ENCODE measurements at places on chromosomes 13 and 19.
A peak's percentile ranks its signal among the peaks of the same experiment; 100 is the strongest.

- no peak for DNase-seq
Observed at GRCh38 chr19:44728178-44728577, 20.3 kb upstream of the BCL3 start.

DNA sequence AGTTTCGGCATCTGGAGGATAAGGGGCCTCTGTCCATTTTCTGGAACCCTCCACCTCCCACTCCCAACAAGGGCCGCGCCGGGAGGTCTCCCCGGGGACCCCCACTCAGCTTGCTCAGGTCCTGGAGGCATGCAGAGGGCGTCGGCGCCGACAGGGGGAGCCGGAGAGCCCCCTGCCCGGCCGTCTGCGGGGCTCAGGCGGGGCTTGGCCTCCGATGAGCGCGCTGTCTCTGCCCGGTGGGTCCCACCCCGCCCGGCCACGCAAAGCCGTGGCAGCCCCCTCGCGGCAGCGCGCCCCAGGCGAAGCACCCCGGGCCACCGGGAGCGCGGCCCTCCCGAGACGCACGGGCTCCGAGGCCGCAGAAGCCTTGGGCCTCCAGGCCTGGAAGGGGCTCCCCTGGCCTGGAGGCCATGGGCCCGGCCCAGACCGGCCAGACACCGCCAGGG, 149.7 kb upstream of the ZNF536 start:
- DNase-seq = peak; percentile 53

DNA sequence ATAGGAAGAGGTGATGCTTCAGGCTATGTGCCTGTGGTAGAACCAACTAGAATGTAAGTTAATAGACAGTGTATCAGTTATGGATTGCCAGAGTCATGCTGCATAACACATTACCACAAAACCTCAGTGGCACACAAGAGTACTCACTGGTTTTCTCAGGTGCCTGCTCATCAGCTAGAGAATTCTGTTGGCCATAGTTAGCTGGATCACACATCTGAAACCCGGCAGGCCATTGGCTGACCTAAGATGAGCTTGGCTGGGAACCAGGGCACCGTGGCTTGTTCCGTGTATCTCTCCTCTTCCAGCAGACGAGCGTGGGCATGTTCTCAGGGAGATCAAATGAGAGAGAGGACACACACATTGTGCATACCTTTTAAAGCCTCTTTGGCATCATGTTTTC, 76.7 kb downstream of the TEX26 start:
- no peak for DNase-seq

- DNase-seq = no peak
Observed at GRCh38 chr13:112960706-112961105, 8.3 kb upstream of the MCF2L start.

GRCh38 chr19:991932-992669, 8.0 kb downstream of the WDR18 start:
- DNase-seq = no peak

- no peak for DNase-seq
Observed at GRCh38 chr13:44078806-44079376, 199.2 kb downstream of the LACC1 start.

DNA sequence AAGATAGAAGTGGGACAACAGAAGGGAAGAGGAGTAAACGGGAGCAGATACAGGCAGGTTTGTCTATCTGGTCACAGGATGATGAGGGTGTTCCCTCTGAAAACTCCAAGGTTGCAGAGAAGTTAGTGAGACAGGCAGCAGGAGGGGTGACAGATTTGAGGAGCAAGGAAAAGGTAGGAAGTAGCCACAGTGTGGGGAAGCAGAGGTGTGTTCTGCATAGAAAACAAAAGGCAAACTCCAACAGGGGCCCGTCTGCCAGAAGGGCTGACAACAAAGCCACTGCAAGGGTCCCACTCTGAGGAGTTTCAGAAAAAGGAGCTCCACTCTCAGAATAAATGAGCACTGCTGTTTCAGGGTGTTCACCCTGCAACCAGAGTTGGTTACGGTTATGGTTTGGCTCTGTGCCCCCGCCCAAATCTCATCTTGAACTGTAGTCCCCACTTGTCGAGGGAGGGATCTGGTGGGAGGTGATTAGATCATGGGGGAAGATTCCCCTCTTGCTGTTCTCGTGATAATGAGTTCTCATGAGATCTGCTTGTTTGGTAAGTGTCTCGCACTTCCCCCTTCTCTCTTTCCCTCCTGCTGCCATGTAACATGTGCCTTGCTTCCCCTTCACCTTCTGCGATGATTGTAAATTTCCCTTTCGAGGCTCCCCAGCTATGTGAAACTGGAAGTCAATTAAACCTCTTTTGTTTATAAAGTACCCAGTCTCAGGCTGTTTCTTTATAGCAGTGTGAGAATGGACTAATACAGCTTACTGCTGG, 32.1 kb downstream of the SMAD9 start:
- DNase-seq = no peak

DNA sequence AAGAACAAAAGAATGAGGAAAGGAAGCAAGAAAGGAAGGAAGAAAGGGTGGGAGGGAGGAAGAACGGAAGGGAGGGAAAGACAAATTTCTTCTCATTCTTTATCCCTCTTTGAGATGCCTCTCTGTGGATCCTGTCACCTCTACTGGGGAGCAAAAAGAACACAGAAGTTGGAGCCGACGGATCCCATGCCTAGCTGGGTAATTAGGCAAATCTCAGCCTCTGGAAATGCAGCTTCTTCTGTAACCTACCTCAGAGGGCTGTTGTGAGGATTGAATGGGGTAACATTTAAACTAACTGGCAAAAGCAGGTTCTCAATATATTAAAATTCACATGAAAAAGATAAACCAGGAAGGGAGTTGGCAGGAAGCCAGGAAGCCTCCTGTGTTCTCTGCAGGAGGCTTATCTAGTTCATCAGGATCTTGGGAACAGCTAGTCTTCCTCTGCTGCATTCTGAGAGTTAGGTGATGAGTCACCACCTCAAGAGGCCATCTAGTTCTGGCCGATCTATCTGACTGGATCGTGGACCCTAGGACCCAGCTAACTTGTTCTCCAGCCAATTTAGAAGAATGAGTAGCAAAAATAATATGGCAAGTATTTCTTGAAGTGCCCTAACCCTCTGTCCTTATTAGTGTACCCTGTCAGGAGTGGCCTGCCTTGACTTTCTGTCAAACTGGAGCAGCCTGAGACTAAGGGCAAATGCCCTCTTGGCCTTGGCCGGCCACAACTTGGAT, 15.2 kb upstream of the CPB2 start:
- DNase-seq = peak; percentile 28

- DNase-seq = peak; percentile 78
Observed at GRCh38 chr19:44653977-44654774, 10.5 kb downstream of the PVR start.

GRCh38 chr19:4491446-4491845, 19.3 kb downstream of the HDGFL2 start:
- DNase-seq = no peak

GRCh38 chr19:42176990-42177685, 40.3 kb downstream of the DEDD2 start:
- peak; percentile 84 for DNase-seq

- DNase-seq = no peak
Observed at GRCh38 chr13:99434258-99434788, 66.9 kb upstream of the TM9SF2 start.

DNA sequence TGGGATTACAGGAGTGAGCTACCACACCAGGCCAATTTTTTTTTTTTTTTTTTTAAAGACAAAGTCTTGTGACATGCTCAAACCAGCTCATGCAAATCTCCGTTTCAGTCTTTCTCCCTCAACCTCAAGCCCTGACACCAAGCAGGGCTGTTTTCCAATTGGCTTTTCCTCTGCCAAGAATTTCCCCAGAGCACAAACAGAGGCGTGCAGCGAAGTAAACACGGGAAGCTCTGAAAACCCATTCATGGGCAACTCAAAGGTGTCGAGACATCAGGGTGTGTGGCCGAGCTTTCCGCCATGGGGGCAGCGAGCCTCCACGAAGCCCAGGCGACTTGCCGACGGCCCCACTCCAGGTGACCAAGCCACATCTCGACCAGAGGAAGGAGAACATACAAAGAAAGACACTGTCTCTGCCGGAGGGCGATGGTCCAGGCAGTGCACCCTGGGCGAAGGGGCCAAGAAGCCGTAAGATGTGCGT, 70.0 kb downstream of the INSR start:
- peak; percentile 44 for DNase-seq

DNA sequence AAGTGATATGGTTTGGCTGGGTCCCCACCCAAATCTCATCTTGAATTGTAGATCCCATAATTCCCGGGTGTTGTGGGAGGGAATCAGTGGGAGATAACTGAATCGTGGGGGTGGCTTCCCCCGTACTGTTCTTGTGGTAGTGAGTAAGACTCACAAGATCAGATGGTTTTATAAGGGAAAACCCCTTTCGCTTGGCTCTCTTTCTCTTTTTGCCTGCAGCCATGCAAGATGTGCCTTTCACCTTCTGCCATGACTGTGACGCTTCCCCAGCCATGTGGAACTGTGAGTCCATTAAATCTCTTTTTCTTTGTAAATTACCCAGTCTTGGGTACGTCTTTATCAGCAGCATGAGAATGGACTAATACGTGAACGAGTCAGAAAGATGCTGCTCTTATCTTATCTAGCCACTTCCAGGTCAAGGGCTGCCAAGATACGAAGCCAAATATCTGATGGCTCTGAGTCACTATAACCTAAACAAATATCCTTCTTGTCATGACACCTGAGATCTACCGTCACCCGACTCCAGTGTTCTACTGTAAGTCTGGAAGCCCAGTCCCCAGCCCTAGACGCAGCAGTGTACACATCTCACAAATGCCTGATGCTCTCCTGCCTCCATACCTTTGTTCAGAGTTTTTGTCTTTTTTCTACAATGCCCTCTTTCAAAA, 45.9 kb downstream of the SLC15A1 start:
- no peak for DNase-seq

DNA sequence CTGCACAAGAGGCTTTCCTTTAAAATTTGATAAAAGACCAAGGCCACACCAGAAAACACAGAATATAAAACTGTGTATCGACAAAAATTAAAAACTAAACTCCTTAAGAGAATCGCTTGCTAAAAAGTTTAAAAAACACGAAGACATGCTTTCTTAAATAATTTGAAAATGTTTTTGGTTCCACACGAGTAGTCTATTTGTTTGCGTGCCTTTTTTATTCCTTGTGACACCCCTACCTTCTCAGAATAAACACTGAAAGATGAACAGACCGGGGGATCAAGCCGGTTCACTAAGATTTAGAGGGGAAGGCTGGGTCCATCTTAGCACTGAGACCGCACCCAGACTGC, 256.4 kb upstream of the STARD13 start:
- no peak for DNase-seq

DNA sequence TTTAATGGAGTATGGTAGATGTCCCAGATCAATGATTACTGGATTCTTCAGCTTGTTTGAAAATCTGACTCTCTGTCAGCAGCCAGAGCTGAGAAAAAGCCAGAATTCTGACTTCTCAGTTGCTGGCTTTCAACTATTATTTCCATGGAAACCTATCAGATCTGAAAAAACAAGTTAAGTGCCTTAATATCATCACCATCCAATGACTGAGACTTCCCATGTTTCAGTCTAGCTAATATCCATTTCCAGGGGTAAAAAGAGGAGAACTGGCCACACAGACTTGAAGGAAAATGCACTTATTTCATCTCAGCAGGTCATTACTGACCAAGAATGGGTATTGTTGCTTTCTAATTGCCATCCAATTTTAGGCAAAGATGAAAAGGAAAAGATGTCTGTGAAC, 75.2 kb downstream of the TNFSF11 start:
- DNase-seq = no peak

DNA sequence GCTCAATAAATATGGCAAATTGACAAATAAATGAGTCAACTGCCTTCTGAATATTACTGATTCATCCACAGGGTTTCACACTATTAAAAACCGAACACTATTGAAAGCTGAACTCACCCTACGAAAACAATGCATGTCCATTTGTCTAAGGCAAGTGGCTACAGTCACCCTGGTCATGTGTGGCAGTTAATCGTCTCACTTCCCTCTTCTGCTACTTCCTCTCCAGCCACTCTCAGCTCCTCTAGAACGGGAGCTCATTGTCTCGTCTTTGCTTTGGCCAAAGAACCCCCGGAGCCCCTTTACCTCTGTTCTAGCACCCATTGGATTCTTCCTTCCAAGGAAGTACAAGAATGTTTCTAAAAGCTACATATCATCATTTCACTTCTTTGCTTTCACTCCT, 74.4 kb upstream of the ZNF599 start:
- no peak for DNase-seq

- no peak for DNase-seq
Observed at GRCh38 chr19:6678690-6679109, 8.7 kb upstream of the TNFSF14 start.

DNA sequence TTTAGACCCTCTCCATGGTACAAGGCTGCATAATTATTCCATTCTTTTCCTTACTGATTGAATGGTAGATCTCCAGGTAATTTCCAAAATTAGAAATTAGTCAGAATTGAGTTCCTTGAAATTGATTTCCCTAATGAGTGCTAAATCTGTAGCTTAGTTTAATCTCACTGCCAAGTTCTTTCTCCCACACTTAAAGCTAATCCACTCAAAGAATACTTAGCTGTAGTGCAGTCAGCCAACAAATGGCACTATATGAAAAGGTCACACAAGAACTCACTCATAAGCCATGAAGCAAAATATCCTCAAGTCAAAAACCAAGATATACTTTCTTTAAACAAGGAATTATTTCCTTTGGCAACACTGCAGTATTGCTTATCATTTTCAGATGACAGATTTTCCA, 62.0 kb downstream of the XPO4 start:
- DNase-seq = no peak

DNA sequence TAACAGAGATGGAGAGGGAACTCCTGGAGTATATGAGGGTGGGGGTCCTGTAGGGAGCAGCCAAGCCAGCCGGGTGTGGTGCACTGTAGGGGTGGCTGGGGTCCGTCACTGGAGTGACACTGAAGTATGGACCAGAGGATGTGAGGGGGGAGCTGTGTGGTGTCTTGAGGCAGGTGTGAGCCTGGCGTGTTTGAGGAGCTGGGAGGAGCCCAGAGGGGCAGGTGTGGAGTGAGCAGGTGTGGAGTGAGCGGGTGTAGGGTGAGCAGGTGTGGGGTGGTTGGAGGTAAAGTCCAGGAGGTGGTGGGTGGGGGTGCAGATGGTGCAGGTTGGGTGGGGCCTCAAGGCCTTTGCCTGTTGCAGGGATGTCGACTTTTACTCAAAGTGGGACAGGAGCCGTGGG, 5.9 kb downstream of the B3GNT8 start:
- DNase-seq = no peak

- DNase-seq = peak; percentile 64
Observed at GRCh38 chr13:26051657-26052311, at the start of gene SHISA2. SHISA2 (minus strand) TSS chr13:26052016; CDS start chr13:26050975, 1,041 bp downstream.

DNA sequence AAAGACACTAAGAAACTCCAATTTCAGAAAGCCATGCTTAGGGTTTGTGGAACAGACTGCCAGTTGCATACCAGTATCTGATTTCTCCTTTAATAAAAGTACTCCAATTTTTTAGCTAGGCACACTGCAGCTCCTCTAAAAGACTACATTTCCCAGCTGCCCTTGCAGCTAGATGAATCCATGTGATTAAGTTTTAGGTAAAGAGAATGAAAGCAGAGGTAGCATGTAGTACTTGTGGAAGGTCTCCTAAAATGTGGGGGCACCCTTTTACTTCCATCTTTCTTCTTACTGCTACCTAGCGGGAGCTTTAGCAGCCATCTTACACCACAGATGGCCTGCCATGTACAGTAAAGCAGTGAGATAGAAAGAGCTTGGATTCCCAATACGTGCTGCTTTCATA, 33.0 kb upstream of the TSC22D1 start:
- no peak for DNase-seq
